H4 (cell line): ENCODE measurements at places on chromosomes 16 and 17. TPM values are rescaled to one million over a fixed set of nuclear protein-coding genes. Genes with fewer than 3 reads are reported as not detected.

GRCh38 chr17:81011951-81012350, 20.3 kb downstream of the CHMP6 start:
- no peak for DNase-seq

GRCh38 chr16:80189476-80190175, 351.2 kb upstream of the DYNLRB2 start:
- DNase-seq, result no peak

The TP53TG3C gene
- not detected in 2 replicates for total RNA-seq

- DNase-seq, result no peak
Observed at GRCh38 chr16:88735121-88735520, 28.8 kb downstream of the CTU2 start.

GRCh38 chr16:89094252-89094879, 714 bp downstream of the ACSF3 start:
- no peak for DNase-seq

- no peak for DNase-seq
Observed at GRCh38 chr17:44210342-44211192, 8.9 kb downstream of the UBTF start.
